ENCODE measurements at places on chromosomes 6 and 20. TPM values are rescaled to one million over a fixed set of nuclear protein-coding genes. Genes with fewer than 3 reads are reported as not detected.

RTEL1 gene
- 7.3 TPM for polyA plus RNA-seq

- no peak for DNase-seq
Measured at GRCh38 chr6:165055231-165055630, 254.2 kb downstream of the C6orf118 start.

GRCh38 chr6:293193-294174 is 1.2 kb downstream of the DUSP22 start:
- DNase-seq, result peak; percentile 76

STMND1 gene
- polyA plus RNA-seq, result not detected

DNA sequence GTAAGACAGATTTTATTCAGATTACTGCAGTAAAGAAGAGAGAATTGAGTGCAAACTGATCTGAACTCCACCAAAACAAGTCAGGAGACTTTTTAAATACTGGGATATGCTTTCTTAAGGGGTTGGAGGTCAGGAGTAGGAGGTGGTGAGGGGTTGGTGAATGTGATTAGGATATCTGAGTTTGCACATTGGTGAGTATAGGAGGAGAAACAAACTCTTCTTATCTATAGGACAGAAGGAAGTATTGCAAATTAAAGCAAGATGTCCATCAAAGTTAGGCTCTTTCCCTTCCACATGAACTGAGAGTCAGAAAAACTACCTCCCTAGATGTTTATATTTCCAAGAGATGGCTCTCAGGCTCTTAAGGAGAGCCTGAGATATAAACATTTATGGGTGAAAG is 114.6 kb upstream of the HTR1E start:
- DNase-seq, result no peak

SLC17A1 gene
- polyA plus RNA-seq, result not detected

GRCh38 chr6:73363537-73363875 is 1.0 kb downstream of the KHDC3L start:
- no peak for DNase-seq

EMILIN3 gene
- 0.70 TPM for polyA plus RNA-seq

GRCh38 chr6:144757730-144758129 is 472.6 kb downstream of the UTRN start:
- DNase-seq, result no peak

- DNase-seq, result no peak
Measured at GRCh38 chr6:144012534-144012933, 4.5 kb upstream of the PLAGL1 start.

- DNase-seq, result no peak
Measured at GRCh38 chr6:20732896-20733295, 198.6 kb downstream of the CDKAL1 start.

DNA sequence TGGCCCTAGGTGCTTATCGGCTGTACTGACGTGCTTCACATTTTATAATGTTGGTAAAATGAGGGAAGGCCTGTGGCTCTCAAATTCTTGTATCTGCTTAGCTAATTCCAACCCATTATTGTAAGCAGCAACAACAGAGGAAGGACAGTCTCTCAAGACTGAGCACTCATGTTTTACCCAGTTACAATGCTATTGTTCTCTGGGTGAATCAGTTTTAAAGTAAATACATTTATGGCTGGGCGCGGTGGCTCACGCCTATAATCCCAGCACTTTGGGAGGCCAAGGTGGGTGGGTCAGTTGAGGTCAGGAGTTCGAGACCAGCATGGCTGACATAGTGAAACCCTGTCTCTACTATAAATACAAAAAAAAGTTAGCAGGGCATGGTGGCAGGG is 194.6 kb downstream of the PRKN start:
- no peak for DNase-seq

- no peak for DNase-seq
Measured at GRCh38 chr6:127300411-127300810, 33.7 kb downstream of the RNF146 start.

DNA sequence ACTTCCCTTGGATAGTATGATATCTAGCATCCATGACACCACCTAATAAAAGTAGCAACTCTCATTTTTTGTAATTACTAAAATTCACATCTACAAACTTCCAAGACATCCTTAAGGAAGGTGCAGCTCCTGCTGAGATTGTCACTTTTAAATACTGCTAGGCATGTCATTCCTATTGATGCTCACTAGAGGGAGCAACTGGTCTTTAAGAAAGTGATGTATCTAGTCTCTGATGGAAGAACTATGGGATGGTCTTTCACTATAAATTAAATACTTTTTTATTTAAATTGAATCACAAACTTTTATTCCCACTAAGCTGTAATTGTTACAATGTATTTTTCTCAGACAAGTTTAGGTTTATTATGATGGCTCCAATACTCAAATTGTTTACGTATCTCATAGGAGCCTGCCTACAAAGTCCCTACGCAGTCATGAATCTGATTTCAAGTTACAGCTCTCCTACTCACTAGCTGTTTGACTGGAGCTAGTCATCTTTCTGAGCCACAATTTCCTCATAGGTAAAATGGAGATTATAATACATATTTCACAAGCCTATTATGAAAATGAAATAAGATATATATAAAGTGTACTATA is 8.1 kb upstream of the TSPYL1 start:
- no peak for DNase-seq

DNA sequence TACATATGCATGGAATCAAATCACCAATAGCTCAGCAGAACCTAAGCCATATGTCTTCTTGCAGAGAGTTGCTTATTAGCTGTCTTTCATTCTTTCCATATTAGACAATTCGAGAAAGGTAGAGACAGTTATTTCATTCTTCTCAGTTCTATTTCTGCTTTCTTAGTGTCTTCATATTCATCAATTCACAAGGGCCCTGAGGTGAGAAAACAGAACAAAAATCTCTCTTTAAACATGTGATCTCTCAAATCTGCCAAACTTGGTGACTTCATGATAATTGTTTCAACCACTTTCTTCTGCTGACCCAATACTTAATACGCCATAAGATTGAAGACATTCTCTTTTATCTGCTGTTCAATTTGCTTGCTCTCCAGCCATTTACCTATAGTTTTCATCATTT is 229.7 kb upstream of the MARCKS start:
- DNase-seq, result no peak

MUC22 gene
- not detected for polyA plus RNA-seq

DNA sequence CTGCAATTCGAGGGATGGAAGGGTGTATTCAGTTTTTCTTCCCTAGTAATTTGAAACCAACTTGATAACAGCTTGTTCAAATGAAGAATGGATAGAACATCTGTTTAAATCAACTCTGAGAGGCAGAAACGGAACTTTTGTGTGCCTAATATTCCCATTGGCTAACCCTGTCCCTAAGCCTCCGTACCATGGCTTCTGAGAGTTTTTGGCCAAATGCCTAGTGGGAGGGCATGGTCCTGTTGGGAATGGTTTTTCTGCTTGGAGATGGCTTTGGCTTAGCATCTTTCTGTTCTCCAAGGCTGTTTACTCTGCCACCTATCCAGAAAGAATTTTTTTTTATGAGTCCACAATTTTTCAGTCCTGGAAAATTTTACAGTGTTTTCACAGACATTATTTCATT is 126.7 kb upstream of the MLIP start:
- DNase-seq, result no peak

WFDC13 gene
- not detected for polyA plus RNA-seq

- DNase-seq, result no peak
Measured at GRCh38 chr6:168189200-168190013, 110.4 kb upstream of the FRMD1 start.

DNA sequence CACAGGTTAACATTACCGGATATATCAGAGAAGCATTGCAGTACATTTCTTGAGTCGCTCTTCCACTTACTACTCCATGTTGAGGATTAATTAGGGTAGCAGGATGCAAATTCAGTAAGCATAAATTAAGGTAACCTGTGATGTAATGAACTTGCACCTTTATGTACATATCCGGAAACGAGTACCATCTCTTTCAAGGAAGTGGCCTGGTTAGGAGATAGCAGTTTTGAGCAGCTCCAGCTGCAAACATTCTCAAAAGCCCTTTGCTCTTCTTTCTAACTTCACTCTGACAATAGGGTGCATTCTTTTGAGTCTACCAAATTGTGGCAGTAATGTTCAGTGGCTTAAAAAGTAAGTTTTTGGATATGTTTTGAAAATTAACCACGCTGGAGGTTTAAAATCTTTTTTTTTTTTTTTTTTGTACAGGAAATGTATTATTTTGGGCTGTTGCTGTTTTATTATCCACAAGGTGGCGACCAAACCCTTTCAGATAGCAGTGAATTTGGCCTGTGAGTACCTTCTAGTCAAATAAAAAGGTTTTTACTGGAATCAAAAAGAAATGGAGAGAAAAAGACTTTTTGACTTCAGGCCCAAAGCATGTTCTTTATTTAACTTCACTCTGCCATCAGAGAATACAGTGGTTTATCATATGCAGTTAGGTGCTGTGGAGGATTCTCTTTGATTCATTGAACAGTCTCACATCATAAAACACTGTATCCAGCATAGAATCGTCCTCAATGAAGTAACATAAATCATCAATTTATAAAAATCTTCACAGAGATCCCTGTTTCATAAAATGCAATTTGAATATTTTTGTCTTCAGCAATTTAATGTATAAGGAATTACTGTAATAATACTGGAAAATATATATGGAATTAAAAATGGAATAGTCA is 8.9 kb downstream of the FAM217B start:
- DNase-seq, result no peak

FANCE gene
- 4.5 TPM for polyA plus RNA-seq

DNA sequence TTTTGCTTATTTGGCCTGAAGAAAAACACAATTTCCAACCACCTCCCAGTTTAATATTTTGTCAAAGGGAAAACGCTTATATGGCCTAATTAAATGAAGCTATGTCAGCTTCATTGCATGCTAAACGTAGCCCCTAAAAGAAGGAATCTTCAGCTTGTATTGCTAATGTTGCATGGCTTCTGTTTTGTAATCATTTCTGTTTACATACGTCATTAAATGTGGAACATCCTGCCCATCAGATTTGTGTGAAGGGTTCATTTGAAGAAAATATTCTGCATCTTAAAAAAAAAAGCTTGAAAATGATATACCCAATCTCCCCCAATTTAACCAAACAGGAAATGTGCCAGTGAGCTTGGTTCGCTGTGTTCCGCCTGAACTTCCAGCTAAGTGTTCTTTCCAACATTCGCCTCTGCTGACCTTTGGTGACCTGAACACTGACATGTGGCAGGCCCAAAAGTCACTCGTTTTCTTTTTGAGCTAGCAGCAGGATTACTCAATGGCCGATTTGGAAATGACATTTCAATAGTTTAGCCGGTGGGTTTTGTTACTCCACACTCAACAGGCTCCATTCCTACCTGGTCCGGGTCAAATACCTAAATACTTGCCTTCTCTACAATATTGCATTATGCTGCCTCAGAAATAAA is 12.7 kb upstream of the SIRT5 start:
- no peak for DNase-seq

All from psoas muscle (tissue), 8 donors.